SK-N-SH (cell line): ENCODE measurements at places on chromosomes 1 and 21.
A peak's percentile ranks its signal among the peaks of the same experiment; 100 is the strongest.

GRCh38 chr21:44086636-44087425 lies 20.4 kb upstream of the PWP2 start:
- H3K27ac ChIP-seq, result no peak overlapping the region
- H3K4me3 ChIP-seq, result no peak overlapping the region
- peaks cover 89% of the 10 kb centered on the region for H3K36me3 ChIP-seq
- no peak for DNase-seq
- no peaks in the 10 kb centered on the region for H3K4me1 ChIP-seq

- H3K27ac ChIP-seq, result no peak overlapping the region
- no peak overlapping the region for H3K4me3 ChIP-seq
- H3K4me1 ChIP-seq, result peaks cover 12% of the 10 kb centered on the region; the same call in 1 of the 2 replicates
- H3K36me3 ChIP-seq, result no peaks in the 10 kb centered on the region
- DNase-seq, result peak; percentile 39
- no peaks in the 10 kb centered on the region for H3K27me3 ChIP-seq
These were observed 28.6 kb upstream of the NEK2 start for GRCh38 chr1:211703812-211704537.

- no peak overlapping the region for H3K4me3 ChIP-seq
- peak overlapping the region; percentile 12; the same call in 1 of the 2 replicates for H3K27ac ChIP-seq
- no peak for DNase-seq
These were observed 32.8 kb downstream of the EPRS1 start for GRCh38 chr1:220013497-220013896.

DNA sequence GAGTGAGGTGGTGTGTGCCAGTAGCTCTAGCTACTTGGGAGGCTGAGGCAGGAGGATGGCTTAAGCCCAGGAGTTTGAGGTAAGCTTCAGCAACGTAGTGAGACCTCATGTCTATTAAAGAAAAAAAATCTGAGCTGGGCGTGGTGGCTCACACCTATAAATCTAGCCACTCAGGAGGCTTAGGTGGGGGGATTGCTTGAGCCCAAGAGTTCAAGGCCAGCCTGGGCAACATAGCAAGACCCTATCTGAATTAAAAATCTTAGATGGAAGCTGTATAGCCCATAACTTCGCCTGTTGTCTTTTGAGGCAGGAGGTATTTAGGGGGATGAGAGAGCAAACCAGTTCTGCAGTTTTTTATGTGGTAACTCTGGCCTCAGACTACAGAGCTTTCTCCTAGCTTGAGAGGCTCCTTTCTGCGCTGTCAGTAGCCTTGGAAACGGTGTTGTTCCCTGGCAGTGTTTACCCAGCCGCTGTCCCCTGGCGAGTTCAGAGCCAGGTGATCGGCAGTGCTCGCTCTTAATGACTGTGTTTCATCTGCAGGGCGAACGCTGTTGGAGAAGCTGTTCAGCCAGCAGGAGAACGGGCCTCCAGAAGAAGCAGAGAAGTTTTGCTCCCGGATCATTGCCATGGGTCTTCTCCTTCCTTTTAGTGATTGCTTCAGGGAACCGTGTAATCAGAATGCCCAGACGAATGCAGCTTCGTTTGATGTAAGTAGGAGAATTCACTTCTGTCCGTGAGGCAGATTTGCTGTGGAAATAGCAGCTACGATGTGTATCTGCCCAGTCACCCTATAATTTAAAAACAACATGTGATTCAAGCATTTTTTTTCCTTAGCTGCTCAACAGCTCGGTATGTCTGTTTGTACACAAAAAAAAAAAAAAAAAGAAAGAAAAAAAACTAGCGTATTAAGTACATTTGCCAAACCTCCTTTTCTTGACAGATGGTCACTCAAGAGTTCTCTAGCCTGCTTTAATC lies 31.2 kb downstream of the FMN2 start:
- no peaks in the 10 kb centered on the region for H3K27me3 ChIP-seq
- DNase-seq, result no peak
- H3K36me3 ChIP-seq, result peaks cover 14% of the 10 kb centered on the region; the same call in 1 of the 2 replicates
- no peak overlapping the region for H3K27ac ChIP-seq
- no peak overlapping the region for H3K4me3 ChIP-seq

GRCh38 chr1:160520999-160521398 lies 2.1 kb downstream of the SLAMF6 start:
- no peaks in the 10 kb centered on the region for H3K36me3 ChIP-seq
- no peaks in the 10 kb centered on the region for H3K4me1 ChIP-seq
- H3K4me3 ChIP-seq, result no peak overlapping the region
- DNase-seq, result no peak
- peaks cover 4% of the 10 kb centered on the region; the same call in 1 of the 2 replicates for H3K27me3 ChIP-seq
- no peak overlapping the region for H3K27ac ChIP-seq

- no peak for DNase-seq
- H3K36me3 ChIP-seq, result no peaks in the 10 kb centered on the region
- H3K4me3 ChIP-seq, result no peak overlapping the region
- H3K4me1 ChIP-seq, result peaks cover 47% of the 10 kb centered on the region
These were observed 70.1 kb downstream of the CASZ1 start for GRCh38 chr1:10726355-10726754.
